NCI-H460 (cell line): ENCODE measurements at places on chromosomes 13 and 19. TPM values are rescaled to one million over a fixed set of nuclear protein-coding genes. Genes with fewer than 3 reads are reported as not detected.
A peak's percentile ranks its signal among the peaks of the same experiment; 100 is the strongest.

- peak; percentile 67 for DNase-seq
These were observed 5.5 kb downstream of the EPS8L1 start for GRCh38 chr19:55080968-55081769.

DNA sequence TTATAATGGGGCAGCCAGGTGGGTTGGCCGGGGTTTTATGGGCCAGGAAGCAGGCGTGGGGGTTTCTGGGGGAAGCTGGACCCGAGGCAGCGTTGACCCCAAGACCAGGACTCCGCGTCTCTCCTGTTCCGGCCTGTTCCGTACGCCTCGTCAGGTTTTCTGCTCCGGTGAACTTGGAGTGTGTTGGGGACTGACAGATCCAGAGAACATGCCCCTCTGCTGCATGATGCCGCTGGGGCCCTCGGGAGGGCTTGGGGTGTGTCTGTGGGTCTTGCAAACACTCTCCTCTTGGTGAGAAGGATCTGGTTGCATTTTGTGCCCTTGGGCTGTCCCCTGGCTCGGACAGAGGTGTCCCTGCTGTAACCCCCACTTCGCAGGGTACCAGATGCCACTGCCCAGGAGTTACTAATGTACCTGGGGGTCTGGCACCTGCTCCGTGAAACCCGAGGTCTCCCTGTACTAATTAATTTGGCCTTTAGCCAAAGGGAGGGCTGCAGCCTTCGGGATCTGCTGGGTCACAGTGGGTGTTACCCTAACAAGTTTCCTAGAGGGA, 15.6 kb downstream of the KDM4B start:
- no peak for DNase-seq

The IFNL1 gene
- not detected in 2 replicates for total RNA-seq

DNA sequence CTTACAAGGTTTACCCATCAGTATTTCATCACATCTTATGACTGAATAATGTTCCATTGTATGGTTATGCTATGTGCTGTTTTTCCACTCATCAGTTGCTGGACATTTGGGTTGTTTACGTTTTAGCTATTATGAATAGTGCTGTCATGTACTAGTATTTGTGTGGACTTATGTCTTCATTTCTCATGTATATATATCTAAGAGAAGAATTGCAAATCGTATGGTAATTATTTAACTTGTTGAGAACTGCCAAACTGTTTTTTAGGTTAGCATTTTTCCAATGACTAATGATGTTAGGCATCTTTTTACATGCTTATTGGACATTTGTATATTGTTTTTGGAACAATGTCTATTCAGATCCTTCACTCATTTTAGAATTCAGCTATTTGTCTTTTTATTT, 368.3 kb downstream of the LMO7 start:
- no peak for DNase-seq

DNA sequence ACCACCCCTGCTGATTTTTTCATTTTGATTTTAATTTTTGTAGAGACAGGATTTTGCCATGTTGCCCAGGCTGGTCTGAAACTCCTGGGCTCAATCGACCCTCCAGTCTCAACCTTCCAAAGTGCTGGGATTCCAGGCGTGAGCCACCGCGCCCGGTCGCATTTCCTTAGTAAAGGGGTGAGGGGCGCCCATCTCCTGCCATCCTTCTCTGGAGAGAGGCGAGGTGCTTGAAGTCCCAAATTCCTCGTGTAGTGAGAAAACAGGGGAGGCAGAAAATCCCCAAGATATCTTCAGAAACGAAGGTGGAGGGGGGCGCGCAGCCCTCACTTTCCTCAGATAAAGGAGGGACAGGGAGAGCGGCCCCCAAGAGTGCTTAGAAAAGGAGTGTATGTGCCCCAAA, 21.0 kb upstream of the GATAD2A start:
- no peak for DNase-seq

GRCh38 chr13:61654481-61654880, 238.8 kb upstream of the PCDH20 start:
- DNase-seq = no peak

DNA sequence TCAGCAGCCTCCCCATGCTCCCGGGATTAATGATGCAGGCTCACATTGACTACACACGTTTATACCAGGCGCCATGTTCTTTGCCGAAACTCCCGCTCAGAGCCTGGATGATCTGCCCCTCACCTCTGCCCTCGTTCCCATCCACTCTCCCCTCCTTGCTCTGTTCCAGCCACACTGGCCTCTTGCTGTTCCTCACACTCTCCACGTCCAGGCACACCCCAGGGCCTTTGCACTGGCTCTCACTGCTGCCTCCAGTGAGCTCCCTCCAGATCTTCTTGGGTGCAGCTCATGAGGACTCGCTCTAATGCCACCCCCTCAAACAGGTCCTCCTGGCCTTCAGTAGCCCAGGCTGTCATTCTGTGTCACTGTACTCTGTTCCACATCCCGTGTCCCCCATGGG, 39.2 kb downstream of the DPF1 start:
- DNase-seq = no peak

The ZNF99 gene
- total RNA-seq = not detected in 2 replicates

DNA sequence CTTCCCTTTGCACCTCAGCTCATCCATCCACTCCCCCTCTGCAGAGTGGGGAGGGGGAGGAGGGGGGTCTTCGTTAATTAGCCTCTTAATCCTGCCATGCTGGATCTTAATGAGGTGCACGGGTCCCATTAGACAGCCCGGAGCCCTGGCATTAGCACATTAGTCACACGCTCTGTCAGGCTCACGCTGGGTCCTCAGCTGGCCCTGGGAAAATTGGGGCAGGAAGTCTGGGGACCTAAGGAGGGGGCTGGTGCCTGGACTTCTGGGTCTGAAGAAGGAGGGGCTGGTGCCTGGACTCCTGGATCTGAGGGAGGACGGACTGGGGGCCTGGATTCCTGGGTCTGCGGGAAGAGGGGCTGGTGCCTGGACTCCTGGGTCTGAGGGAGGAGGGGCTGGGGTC, 444 bp upstream of the NCCRP1 start:
- no peak for DNase-seq
